NCI-H1930 (cell line): ENCODE measurements at places on chromosomes 6 and 20.

GRCh38 chr6:13531956-13532355, 42.4 kb upstream of the SIRT5 start:
- DNase-seq: no peak

DNA sequence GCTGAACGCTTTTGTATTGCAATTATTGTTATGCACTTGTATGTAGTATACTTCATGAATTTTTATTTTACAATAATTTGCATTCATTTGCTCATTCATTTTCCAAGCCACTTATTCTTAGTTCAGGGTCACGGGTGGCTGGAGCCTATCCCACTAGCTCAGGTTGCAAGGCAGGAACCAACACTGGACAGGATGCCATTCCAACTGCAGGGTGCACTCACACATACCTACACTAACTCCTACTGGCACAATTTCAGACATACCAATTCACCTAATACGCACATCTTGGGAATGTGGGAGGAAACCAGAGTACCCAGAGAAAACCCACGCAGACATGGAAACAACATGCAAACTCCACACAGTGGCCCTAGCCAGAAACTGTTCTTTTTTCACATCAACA, 61.8 kb downstream of the LMBRD1 start:
- no peak for DNase-seq

GRCh38 chr6:107495196-107495643, 5.3 kb downstream of the SOBP start:
- no peak for DNase-seq

GRCh38 chr6:41345901-41346300, 10.5 kb downstream of the NCR2 start:
- no peak for DNase-seq

DNA sequence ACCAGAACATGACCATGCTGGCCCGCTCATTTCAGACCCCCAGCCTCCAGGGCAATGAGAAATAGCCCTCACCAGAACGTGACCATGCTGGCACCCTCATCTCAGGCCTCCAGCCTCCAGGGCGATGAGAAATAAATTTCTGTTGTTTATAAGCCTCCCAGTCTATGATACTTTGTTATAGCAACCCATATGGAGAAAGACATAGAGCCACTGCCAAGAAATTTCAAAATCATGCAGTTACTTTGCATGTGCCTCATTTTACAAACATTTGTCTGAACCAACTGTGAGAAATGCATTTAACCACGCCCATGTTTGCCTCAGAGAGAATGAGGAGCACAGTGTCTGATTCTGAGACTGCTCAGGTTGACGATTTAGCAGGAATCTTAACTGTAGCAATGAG, 15.5 kb downstream of the CYP39A1 start:
- DNase-seq: no peak

DNA sequence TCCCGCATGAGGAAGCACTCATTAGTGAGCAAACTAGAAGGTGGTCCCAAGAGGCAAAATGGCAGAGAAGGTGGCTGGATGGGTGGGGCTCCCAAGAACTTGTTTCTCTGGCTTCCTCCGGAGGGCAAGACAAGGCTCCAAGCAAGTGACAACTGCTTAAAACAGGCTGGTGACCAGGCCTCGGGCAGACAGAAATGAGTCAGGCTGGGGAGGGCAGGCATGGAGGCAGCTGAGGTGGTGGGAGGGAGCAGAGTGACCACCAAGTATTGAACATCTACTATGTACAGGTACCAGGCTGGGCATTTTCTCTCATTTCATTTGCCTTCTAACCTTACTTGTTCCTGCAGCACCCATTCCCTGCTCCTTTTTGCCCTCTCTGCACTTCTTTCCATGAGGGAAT, 33.4 kb downstream of the TNXB start:
- DNase-seq: no peak

DNA sequence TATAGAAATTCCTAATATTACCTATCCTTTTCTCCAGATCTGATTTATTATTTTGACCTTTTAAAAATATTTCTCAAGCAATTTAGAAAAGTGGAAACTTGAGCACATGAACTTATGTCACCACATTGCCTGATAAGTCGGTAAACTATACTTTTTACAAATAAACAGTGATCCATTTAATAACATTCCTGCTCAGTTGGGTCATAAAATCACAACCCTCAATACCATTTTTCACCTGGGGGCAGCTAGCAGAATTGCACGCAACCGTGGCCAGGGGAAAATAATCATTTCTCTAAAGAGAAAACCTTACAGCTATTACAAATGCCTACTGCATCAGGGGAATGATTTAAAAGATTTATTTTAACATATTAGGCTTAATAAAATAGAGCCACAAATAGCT, 614.5 kb downstream of the PHF3 start:
- no peak for DNase-seq

GRCh38 chr6:133767357-133767970, 121.4 kb upstream of the TCF21 start:
- no peak for DNase-seq

DNA sequence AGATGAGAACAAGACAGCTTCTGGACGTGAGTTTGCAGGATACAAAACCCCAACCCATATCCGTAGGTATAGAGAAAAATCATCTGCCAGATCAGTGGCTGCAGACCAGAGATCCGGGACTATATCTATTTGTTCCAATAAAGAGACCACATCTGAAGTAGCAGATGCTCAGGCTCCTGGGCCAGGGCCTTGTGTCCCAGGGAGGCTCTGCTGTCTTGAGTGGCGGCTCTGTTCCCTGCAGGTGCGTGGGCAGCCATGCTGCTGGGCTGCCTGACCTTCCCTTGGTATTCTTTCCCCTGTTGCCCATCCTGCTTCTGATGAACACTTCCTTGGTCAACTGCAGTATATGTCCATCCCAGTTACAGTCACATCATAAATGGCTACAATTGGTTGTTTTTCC, 34.9 kb downstream of the ERMARD start:
- no peak for DNase-seq

DNA sequence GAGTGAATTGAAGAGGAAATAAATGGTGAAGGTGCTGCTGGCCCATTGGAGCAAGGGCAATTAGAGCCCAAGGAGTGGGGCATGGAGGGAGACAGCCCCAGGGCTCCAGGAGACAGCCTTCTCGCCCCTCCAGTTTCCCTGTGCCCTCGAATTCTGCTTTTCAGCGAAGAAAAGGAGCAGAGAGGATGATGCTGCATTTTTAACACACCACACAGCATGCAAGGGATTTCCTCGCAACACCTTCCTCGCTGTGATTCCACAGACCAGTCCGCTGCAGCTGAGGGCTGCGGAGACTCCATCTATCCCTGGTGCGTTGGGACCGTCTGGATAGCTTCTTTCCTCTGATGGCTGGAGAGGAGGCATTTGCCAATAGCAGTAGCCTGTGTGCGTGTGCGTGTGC, 41.7 kb downstream of the PTCHD4 start:
- no peak for DNase-seq

DNA sequence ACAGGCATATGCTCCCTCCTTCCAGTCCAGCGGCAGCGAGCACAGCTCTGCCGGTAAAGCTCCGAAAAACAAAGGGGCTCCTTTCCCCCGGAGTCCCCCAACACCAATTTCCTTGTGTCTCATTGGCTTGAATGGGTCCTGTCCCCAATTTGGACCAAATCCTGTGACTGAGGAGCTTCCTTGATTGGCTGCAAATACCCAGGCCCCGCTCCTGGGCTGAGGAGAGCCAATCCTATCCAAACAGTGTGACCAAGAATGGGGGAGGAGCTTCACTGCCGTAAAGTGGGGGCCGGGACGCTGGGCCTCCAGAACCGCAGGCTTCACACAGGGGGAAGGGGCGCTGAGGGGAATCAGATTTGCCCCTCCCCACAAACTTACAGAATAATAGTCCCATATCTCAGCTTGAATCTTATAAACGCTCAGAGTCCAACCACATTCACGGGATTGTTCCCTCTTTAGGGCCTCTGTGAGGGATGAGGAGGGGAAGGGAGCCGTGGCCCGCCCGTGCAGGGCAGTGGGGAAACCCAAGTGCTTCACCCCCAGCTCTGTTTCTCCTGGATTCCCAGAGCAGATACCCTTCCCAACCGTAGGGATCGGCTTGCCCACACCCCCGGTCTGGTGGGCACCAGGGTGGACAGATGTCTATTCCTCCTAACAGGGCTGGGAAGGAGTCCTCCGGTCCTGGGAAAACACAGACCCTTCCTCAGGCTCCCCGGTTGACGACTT, 141.0 kb upstream of the MLN start:
- no peak for DNase-seq

- no peak for DNase-seq
Measured at GRCh38 chr6:159107451-159108260, 61.5 kb upstream of the FNDC1 start.

- DNase-seq: no peak
Measured at GRCh38 chr20:31517373-31517772, 3.1 kb downstream of the HM13 start.

- no peak for DNase-seq
Measured at GRCh38 chr6:85111481-85112011, 338.3 kb upstream of the NT5E start.

GRCh38 chr6:136464148-136464547, 86.1 kb downstream of the MAP7 start:
- no peak for DNase-seq

DNA sequence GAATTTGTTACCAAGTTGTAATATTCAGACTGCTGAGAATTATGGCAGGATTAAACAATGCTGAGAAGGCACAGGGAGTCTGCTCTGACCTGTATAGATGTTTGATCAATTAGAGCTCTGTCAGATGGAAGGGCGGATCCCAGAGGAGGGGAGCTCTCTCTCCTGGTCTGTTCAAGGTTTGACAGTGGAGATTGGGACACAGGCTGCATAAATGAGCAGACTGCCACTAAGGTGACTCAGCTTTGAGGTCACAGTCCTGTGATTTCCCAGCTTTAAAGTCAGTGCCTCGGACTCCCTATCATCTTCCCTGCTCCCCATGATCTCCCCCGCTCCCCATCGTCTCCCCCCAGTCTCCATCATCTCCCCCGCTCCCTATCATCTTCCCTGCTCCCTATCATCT, 59.2 kb upstream of the SLC22A23 start:
- DNase-seq: no peak

DNA sequence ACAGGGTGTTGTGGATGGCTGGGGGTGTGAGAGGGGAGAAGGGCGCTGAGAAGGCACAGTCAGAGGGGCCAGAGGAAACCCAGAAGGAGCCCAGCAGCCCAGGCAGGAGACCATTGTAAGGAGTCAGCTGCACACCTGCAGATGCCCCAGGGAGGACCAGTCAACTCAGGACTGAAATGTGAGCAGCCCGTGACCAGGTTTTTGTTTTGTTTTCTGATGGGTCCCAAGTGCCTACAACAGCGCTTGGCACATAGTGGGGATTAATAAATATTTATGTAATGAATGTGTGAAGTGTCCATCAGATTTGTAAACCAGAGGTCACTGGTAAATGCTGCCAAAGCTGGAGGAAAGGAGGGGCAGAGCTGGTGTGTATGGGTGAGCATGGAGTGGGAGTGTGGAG, 30.2 kb downstream of the TRAM2 start:
- no peak for DNase-seq

GRCh38 chr6:20377623-20378265, 23.9 kb upstream of the E2F3 start:
- no peak for DNase-seq

GRCh38 chr6:47237196-47237595, 72.5 kb downstream of the TNFRSF21 start:
- DNase-seq: no peak

DNA sequence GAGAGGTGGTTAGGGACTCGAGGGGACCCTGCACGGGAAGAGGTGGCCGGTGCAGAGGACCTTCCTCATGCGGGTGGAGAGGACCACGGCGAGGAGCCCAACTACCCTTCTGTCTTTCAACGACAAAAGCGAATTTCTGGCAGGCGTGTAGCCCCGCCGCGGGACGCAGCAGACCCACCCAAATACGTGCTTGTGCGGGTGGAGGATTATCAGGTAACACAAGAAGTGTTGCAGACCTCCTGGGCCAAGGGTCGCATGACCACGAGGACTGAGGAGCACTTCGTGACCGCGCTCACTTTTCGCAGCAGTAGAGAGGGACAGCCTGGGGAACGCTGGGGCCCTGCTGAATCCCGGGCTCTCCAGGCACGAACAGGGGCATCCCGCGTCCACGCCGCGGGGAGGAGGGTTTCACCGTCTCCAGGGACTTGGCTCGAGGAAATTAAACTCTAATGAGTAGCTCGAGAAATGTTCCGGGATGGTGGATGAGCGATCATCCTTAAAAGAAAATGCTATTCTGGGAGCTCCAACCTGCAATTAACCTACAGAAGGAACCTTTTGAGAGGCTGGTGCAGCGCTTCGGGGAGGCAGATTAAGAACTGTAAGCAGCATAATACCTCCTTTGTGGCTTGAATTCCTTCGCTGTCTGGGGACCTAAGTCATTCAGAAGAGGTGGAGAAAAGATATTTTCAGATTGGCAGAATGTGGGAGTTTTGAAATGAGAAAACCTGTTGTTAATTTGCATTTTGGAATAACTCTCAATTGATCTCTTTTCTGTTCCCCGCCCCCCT, 804 bp downstream of the C6orf141 start:
- DNase-seq: no peak

GRCh38 chr6:119454714-119455113, 105.2 kb upstream of the MAN1A1 start:
- DNase-seq: no peak

DNA sequence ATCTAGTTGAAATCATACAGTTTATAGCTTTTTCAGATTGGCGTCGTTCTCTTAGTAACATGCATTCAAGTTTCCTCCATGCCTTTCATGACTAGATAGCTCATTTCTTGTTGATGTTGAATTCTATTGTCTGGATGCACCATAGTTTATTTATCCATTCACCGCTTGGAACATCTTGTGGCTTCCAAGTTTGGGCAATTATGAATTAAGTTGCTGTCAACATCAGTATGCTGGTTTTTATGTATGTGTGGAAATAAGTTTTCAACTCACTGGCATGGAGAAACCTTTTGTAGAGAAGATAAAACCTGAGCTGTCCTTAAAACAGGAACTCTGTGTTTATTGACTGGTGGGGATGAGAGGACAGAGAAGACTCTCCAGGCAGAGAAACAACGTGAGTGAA, 248.0 kb downstream of the CDC5L start:
- DNase-seq: no peak

DNA sequence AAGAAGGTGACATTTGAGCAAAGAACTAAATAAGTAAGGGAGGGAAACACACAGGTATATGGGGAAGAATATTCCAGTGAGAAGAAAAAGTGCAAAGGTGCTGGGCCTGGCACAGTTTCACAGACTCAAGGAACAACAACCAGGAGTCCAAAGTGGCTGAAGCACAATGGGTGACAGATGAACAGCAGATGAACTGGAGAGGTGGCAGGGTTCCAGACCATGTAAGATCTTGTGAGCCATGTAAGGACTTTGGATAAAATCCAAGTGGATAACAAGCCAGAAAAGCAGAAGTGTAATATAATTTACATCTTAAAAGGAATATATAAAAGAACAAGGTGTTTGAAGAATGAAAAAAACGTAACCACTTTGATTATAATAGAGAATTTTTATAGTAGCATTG, 87.9 kb downstream of the MMS22L start:
- no peak for DNase-seq

DNA sequence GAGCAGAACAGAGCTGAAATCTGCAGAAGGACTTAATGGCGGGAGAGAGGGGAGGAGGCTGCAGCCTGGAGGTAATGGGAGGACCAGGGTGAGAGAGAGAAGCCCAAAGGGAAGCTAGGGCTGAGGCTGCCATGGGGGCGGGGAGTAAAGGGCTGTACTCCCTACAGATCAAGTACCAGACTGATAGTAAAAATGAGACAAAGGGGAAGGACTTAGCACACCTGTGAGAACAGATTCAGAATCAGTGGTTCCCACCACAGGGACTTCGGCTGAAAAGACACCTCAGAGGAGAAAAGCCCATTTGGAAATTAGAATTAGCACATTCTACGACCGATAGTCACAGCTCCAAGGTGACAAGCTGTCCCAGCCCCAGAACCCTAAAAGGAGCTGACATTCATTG, 6.4 kb upstream of the TBXT start:
- no peak for DNase-seq

- no peak for DNase-seq
Measured at GRCh38 chr20:35199740-35200139, 26.8 kb upstream of the MMP24 start.
